ENCODE measurements at places on chromosomes 12 and 14. TPM values are rescaled to one million over a fixed set of nuclear protein-coding genes. Genes with fewer than 3 reads are reported as not detected.

Gene CLEC6A
- not detected for total RNA-seq

Gene KRT79
- total RNA-seq = not detected

Gene GLIPR1L2
- total RNA-seq = 0.76 TPM

Gene CMTM5
- total RNA-seq = not detected

Gene GALC
- total RNA-seq = 19.3 TPM

Gene REM2
- 1.0 TPM for total RNA-seq

GRCh38 chr14:75280831-75281653, 2.4 kb downstream of the FOS start:
- peaks cover 76% of the 10 kb centered on the region for H3K36me3 ChIP-seq
- H3K4me1 ChIP-seq = peaks cover 28% of the 10 kb centered on the region
- H3K4me3 ChIP-seq = peak overlapping the region; percentile 94
- H3K27ac ChIP-seq = peak overlapping the region; percentile 98

- no peak overlapping the region for H3K4me3 ChIP-seq
- no peaks in the 10 kb centered on the region for H3K27me3 ChIP-seq
- H3K4me1 ChIP-seq = no peaks in the 10 kb centered on the region
- no peak for DNase-seq
These were observed 216.5 kb downstream of the SLC38A4 start for GRCh38 chr12:46609273-46609623.

DNA sequence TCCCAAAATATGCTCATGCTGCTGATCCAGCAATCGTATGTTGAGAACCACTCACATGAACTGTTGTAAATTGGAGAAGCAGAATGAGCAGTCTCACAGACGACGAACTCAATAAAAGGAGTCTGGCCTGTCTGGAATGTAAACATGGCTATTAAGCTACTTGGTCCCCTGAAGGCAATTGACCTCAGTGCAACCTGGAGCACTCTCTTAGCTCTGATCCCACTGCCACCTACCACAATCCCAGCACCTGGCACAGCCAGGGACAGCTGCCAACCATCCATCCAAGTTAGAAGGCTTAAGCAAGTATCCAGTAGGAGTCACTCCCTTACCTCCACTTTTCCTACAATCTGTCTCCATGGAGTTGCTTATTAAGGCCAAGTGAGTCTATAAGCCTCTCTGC, 406.9 kb upstream of the CLEC14A start:
- H3K27me3 ChIP-seq = peaks cover 22% of the 10 kb centered on the region
- no peaks in the 10 kb centered on the region for H3K4me1 ChIP-seq
- H3K36me3 ChIP-seq = no peaks in the 10 kb centered on the region

GRCh38 chr12:52805000-52805399, 8.9 kb downstream of the KRT4 start:
- DNase-seq = no peak
- H3K27me3 ChIP-seq = peaks cover 60% of the 10 kb centered on the region
- H3K4me1 ChIP-seq = peaks cover 5% of the 10 kb centered on the region

DNA sequence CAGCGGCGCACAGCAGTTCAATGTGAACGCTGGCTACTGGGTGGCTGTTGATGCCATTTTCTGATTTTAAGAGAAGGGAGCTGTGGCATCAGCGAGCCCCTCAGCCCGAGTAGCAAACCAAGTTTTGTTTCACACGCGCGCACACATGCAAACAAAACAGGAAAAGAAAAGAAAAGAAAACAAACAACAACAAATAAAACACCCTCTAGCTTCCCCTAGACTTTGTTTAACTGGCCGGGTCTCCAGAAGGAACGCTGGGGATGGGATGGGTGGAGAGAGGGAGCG, 540 bp downstream of the PAX9 start:
- peak overlapping the region; percentile 69 for H3K27ac ChIP-seq
- DNase-seq = no peak
- H3K36me3 ChIP-seq = peaks cover 17% of the 10 kb centered on the region
- H3K4me1 ChIP-seq = peaks cover 16% of the 10 kb centered on the region
- peaks cover 26% of the 10 kb centered on the region for H3K27me3 ChIP-seq

DNA sequence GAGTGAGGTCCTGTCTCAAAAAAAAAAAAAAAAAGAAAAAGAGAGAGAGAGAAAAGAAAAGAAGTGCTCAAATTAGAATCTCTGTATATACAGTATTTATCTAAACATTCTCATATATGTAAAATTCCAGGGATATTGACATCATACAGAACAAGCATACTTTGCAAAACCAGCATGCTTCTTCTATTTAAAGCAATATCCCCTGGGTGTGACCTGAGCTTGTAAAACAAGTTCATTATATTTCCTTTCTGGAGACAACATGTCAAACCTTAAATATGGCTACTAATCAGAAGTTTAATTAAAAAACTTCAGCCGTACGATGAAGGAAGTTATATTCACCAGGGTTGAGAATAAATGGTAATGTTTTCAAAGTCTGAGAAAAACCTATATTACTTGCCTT, 175.8 kb upstream of the HMGA2 start:
- peak overlapping the region; percentile 100 for H3K27ac ChIP-seq
- H3K4me1 ChIP-seq = peaks cover 56% of the 10 kb centered on the region
- no peak for DNase-seq
- H3K4me3 ChIP-seq = no peak overlapping the region
- H3K27me3 ChIP-seq = no peaks in the 10 kb centered on the region

- peaks cover 36% of the 10 kb centered on the region for H3K27me3 ChIP-seq
- no peak overlapping the region for H3K27ac ChIP-seq
- no peaks in the 10 kb centered on the region for H3K36me3 ChIP-seq
- H3K4me3 ChIP-seq = no peak overlapping the region
These were observed 194.9 kb upstream of the OR4E1 start for GRCh38 chr14:21868442-21869046.

Data from Calu3 (cell line).